HFFc6 (cell line): ENCODE measurements at places on chromosomes 12 and 14.

DNA sequence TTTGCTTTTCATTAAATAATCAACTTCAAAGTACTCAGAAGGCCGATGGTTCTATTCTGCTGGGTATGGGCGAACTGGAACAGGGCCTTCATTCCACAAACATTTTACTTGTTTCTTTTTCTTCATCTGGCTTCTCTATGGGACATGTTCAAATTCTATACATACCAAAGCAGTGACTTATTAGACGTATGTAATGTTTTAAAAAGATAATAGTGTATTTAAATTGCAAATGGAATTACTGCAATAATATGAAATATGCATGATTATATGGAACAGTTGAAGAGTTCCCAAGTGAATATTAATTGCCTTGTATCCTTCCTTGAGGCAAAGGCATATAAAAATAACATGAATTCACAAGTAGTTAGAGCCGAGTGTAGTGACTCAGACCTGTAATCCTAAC, 75.5 kb downstream of the FAR2 start:
- no peak for DNase-seq

GRCh38 chr12:52924764-52925716, 20.2 kb upstream of the KRT8 start:
- peak; percentile 90 for DNase-seq

GRCh38 chr12:55788546-55788945, 29.0 kb downstream of the SARNP start:
- no peak for DNase-seq

GRCh38 chr12:66159123-66159522, 10.7 kb downstream of the TMBIM4 start:
- DNase-seq: no peak

DNA sequence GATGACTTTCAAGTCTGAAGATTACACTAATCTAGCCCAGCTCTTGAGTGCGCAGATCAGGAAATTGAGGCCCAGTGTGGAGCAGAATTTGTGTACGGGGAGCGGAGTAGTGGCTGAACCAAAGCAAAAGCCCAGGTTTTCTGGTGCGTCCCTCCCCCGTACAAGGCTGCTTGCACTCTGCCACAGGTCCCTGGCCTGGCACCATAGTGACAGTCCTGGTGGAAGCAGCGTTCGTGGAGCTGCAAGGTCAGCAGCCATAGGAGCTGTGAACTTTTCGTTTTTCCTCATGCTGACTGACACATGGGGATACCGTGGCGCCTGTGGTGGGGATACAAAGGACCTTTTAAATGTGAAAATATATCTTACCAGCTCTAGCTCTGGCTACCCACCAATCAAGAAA, 1.7 kb downstream of the EVL start:
- no peak for DNase-seq
